Mesothelial cell of epicardium (in vitro differentiated cells): ENCODE measurements at places on chromosomes 1 and 21.

DNA sequence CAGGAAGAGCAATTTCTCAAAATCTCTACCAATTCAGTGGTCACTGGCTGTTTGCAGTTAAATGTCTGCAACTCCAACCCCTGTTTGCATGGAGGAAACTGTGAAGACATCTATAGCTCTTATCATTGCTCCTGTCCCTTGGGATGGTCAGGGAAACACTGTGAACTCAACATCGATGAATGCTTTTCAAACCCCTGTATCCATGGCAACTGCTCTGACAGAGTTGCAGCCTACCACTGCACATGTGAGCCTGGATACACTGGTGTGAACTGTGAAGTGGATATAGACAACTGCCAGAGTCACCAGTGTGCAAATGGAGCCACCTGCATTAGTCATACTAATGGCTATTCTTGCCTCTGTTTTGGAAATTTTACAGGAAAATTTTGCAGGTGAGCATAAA, 167.2 kb downstream of the CRB1 start:
- no peak for DNase-seq

- DNase-seq, result no peak
These were observed 187.7 kb downstream of the SDCCAG8 start for GRCh38 chr1:243443557-243443956.

DNA sequence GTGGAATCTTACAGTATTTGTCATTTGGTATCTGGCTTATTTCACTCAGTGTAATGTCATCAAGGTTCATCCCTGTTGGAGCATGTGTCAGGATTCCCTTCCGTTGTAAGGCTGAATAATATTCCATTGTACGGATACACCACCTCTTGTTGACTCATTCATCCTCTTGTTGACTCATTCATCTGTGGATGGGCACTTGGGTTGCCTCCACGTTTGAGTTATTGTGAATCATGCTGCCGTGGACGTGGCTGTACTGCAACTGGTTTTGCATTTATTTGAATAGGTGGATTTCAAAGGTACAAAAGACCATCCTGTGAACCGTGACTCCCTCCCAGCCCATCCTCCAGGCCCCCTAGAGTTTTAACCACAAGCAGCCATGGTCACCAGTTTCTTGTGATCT, 11.9 kb upstream of the TCP10L start:
- no peak for DNase-seq

- no peak for DNase-seq
These were observed 177.1 kb downstream of the HHAT start for GRCh38 chr1:210505601-210506496.

GRCh38 chr1:44327679-44328491, 27.2 kb downstream of the ERI3 start:
- peak; percentile 69 for DNase-seq

DNA sequence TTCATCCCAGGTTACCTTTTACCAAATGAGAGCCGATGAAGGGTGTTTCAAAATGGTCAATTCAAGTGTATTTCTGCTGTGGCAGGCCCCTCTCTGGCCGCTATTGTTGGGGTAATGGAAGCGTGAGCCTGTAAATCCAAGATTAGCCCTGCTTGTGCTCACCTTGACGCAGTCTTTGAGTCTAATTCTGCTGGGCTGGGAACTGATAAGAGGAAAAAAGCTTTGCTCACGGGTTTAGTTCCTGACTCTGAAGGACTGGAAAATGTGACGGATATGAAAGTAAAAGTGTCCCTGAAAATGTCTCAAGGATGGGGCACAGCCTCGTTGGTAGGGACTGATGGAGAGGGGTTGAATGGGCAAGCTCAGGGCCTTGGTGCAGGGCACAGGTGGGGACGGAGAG, 125.9 kb upstream of the GALNT2 start:
- DNase-seq, result no peak

DNA sequence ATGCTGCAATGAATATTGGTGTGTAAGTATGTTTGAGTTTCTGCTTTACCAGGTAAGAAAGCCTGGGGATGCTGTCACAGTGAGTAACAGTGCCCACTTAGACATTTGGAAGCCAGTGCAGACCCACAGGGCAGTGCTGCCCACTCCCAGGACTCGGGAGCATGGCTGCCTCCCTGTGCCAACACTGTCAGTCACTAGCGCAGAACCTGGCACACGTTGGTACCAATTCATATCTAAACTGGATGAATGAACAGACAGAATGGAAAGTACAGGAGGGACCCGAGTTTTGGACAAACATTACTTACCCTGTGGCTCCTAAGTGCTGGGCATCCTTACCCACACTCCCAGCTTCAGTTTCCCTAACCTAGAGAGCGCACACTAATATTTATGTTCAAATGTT, 1.6 kb upstream of the EVA1C start:
- DNase-seq, result no peak
